Activated naive CD8-positive, alpha-beta T cell treated with anti-CD3 and anti-CD28 coated beads, Interleukin-2, amount 50 U/mL, for 16 hours (primary cell): ENCODE measurements at places on chromosomes 7 and 10.
A peak's percentile ranks its signal among the peaks of the same experiment; 100 is the strongest.

- no peak for DNase-seq
These were observed 43.7 kb upstream of the SLIT1 start for GRCh38 chr10:97229322-97230015.

- DNase-seq = no peak
These were observed 24.6 kb downstream of the GATA3 start for GRCh38 chr10:8079126-8079525.

DNA sequence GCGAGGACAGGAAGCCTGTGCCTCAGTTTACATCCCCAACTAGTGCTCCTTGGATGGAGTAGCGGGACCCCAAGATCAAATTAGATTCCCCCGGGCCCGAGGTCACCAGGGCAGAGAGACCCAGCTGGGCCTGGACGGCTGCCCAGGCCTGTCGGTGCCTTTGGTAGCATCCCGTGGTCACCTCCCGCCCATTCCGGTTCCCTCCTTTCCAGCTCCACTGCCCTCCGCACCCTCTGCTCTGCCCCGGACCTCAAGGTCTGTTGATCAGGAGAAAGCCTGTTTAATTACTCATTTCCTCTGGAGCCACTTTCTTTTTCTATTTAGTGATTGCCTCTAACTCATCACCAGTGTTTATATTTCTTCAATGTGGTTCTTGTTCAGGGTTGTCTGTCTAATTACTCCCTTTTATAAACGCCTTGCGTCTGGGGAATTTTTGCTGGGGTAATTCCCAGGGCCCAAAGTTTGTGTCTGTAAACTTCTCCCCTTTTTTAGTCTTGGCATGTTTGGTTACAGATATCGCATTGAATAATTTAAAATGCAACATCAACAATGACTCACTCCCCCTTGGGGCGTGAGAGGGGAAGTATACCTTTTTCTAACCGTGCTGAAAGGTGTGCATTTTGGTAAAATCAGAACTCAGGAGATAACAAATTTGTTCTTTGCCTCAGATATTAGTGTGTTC lies 1.9 kb downstream of the FOXK1 start:
- no peak for DNase-seq

DNA sequence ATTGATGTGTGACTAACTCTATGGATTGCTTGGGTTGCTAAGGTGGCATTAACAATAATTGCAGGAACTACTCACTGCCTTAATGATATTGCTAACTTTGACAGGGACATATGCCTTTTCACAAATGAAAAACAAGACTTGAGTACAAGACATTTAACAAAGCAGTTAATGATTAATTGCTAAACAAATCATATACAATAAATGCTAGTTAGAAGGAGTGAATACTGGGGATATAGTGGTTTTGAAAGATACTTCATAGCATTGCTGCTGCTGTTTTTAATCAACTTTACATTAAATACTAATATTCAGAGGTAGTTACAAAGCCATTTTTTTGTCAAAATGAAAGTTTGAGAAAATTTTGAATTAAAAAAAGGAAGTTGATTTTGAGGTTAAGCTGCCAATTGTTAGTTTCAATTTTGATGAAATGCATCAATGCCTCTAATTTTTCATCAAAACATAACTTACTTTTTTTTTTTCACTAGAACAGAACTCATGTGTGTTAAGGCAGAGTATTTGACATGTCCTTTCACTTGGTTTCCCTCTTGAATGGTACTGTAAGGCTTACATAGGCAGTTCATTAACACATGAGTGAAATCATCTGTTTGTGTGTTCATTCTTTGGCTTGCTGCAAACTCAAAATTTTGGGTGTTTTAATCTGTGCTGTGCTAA lies 106.2 kb upstream of the SEMA3D start:
- DNase-seq = no peak

DNA sequence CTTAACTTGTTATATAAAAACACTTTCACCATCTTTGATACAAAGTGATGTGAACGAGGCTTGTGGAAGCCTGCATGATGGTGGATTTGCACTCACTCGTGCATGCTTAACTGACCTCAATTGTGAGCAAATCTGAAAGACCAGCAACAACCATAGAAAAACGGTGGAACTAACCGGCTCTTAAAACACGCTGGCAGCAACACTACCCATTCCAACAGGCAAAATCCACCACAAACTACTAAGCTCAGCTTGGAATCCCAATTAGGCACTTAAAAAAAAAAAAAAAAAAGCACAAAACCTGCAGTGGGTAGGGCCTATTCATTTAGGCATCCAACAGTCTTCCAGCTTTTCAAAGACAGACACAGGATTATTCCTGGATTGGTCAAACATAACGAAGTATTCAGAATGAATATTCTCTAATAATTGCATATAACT lies 1.8 kb downstream of the GDI2 start:
- DNase-seq = no peak

- DNase-seq = no peak
These were observed 260.7 kb downstream of the BMPER start for GRCh38 chr7:34165927-34166550.

- no peak for DNase-seq
These were observed 191.8 kb downstream of the ZMYND11 start for GRCh38 chr10:326894-327635.

GRCh38 chr10:65149878-65150277 lies 1628.7 kb downstream of the REEP3 start:
- DNase-seq = no peak

- DNase-seq = no peak
These were observed 413.8 kb downstream of the KCNMA1 start for GRCh38 chr10:77223526-77224460.

DNA sequence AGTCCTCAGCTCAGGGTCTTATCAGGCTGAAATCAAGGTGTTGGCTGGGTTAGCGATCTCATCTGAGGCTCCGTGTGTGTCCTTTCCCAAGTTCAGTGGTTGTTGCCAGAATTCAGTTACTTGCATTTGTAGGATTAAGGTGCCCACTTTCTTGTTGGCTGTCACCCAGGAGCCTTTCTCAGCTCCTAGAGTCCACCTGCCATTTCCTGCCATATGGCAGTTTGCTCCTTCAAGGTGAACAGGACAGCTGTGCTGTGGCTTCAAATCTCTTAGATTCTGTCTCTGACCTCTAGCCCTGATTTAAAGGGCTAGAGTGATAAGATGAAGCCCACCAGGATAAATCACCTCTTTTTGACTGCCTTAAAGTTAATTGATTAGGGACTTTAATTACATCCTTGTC lies 1.0 kb upstream of the HIF1AN start:
- no peak for DNase-seq

DNA sequence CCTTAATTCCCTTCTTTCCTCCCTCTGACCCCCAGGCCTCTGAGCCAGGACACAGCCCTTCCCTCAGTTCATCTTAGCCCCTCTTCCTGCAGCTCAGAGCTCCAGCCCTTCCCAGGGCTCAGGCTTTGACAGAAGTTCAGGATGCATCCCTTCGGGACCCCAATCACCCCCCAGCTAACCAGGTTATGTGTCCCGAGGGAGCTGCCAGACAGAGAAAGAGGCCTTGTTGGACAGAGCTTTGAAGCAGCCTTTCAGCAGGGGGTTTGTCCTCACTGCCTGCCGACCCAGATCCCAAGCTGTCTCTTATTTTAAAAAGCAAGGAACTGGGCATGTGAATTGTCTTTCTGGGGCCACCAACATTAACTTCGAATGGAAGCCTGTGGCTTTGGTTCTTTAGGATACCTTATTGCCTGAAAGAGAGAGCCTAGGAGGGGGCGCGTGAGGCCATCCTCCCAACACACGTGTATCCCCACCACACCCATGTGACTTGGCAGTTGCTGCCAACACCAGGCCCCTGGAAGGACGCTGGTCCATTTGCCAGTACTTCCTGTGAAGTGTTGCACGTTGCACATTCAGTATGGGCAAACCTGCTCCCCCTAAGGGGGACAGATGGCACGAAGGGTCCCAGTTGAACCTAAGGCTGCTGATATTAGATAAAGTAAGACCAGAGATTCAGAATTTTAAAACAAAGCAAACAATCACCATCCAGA lies 858 bp downstream of the CCDC136 start:
- DNase-seq = no peak

DNA sequence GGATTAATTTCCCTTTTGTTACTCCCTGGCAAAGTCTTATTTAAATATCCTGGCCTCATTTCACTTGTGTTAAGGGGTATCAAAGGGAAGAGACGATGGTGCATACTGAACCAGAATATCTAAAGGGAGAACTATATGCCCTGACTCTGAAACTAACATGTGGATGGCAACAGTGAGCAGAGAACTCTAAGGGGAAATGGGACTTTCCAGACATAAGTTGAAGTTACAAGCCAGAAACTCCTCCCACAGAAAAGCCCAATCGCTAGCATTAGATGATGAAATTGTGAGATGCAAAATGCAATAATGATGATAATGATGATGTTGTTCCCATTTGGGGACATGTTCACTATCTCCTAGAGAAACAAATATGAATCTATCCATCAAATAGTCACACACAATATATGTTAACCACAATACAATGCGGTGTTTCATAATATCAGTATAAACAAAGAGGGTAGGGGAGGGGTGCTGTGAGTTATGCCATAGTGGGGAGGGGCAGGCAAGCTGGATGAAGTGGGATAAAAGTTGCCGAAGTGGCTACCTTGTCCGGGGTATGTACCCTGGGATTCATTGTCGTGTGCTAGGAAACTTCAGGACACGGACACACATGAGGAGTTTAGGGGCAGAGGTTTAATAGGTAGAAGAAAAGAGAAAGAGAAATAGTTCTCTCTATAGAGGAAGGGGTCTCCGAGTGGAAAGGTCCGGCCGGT lies 37.1 kb downstream of the TMEM229A start:
- no peak for DNase-seq

GRCh38 chr7:45186261-45186813 lies 28.7 kb downstream of the RAMP3 start:
- DNase-seq = no peak

- no peak for DNase-seq
These were observed 413.5 kb upstream of the SEMA3D start for GRCh38 chr7:85600395-85600794.

GRCh38 chr10:60611291-60611747 lies 167.0 kb upstream of the CDK1 start:
- DNase-seq = no peak

DNA sequence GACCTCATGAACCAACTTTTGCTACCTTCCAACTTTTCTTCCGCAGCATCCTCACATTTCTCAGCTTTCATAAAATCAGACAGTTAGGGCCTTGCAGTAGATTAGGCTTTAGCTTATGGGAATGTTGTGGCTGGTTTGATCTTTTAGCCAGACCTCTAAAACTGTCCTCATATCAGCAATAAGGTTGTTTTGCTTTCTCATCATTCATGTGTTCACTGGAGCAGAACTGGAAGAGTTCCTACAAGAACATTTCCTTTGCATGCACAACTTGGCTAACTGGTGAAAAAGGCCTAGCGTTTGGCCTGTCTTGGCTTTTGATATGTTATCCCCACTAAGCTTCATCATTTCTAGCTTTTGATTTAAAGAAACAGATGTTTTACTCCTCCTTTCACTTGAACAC lies 130.0 kb upstream of the LRRTM3 start:
- no peak for DNase-seq

DNA sequence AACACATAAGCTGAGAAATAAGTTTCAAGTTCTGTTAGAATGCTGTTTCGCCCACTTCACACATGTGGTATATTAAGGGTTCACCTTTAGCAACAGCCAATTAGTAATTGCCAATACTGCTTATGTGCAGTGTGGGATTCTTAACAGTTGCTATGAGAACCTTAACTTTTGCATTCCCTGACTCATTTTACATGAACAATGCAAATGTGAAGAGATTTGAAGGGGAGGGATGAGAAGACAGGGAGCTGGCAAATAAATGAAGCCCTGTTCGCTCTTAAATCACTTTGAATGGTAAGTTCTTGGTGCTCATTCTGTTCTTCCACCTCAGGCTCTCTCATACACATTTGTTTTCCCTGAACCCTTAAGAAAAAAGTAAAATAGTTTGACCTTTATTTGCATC lies 82.3 kb downstream of the LRRC4 start:
- DNase-seq = no peak

GRCh38 chr10:43594944-43595589 lies 11.2 kb upstream of the ZNF485 start:
- peak; percentile 4 for DNase-seq

GRCh38 chr10:62230344-62231121 lies 38.1 kb downstream of the RTKN2 start:
- no peak for DNase-seq

- no peak for DNase-seq
These were observed 46.1 kb downstream of the ZNF467 start for GRCh38 chr7:149727053-149727898.

- DNase-seq = no peak
These were observed 37.2 kb downstream of the VOPP1 start for GRCh38 chr7:55534916-55535590.

DNA sequence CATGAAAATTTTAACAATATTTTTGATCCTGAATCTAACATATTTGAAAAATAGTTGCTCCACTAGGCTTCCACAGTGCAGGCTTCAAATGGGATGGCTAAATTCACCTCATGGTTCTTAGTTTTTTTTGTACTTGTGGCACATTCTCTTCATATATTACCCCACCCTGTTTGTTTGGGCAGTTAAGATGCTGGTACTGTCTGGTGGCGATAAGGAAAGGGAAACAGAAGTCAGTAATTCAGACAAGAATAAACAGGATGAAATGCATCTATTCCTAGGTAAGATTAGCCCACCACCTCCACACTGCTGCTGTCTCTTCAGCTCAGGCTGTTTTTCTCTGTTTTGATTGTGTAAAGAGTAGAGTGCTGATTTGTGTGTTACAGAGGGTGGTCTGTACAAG lies 44.2 kb downstream of the GLRX3 start:
- no peak for DNase-seq

DNA sequence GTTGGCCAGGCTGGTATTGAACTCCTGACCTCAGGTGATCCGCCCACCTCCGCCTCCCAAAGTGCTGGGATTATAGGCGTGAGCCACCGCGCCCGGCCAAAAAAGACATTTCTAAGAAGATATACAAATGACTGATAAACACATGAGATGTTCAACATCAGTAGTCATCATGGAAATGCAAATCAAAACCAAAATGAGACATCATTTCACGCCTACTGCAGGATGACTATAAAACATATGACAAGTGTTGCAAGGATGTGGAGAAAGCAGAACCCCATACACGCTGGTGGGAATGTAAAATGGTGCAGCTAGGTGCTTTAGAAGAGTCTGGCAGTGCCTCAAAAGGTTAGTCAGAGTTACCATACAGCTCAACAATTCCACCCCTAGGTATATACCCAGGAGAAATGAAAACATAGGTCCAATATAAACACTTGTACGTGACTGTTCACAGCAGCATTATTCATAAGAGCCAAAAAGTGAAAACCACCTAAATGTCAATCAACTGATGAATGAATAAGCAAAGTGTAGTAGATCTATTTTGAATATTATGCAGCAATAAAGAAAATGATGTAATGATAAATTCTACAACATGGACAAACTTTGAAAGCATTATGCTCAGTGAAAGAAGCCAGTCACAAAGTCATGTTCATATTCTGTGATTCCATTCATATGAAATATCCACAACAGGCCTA lies 24.5 kb downstream of the TMEM209 start:
- no peak for DNase-seq

GRCh38 chr10:12484941-12485805 lies 135.8 kb downstream of the CAMK1D start:
- no peak for DNase-seq

GRCh38 chr10:110792476-110793125 lies 79.1 kb upstream of the PDCD4 start:
- DNase-seq = no peak
